ENCODE measurements at places on chromosomes 16 and 17. TPM values are rescaled to one million over a fixed set of nuclear protein-coding genes. Genes with fewer than 3 reads are reported as not detected.

Gene NTN1
- 0.59 TPM for total RNA-seq

Gene DNAH3
- total RNA-seq, result not detected

Gene HOXB9
- 1.2 TPM for total RNA-seq

Gene TMED6
- total RNA-seq, result 1.8 TPM

Gene CLEC18B
- total RNA-seq, result not detected

Gene LGALS9
- total RNA-seq, result 22.2 TPM

Gene CLEC3A
- not detected for total RNA-seq

Gene EFCAB13
- 3.8 TPM for total RNA-seq

Gene MAZ
- 386 TPM for total RNA-seq

Gene KRT28
- not detected for total RNA-seq

Gene KCNH4
- 0.54 TPM for total RNA-seq

Gene ARHGAP23
- total RNA-seq, result 1.3 TPM

Gene PRSS36
- total RNA-seq, result 1.1 TPM
